ENCODE measurements at places on chromosomes 7 and 10.

DNA sequence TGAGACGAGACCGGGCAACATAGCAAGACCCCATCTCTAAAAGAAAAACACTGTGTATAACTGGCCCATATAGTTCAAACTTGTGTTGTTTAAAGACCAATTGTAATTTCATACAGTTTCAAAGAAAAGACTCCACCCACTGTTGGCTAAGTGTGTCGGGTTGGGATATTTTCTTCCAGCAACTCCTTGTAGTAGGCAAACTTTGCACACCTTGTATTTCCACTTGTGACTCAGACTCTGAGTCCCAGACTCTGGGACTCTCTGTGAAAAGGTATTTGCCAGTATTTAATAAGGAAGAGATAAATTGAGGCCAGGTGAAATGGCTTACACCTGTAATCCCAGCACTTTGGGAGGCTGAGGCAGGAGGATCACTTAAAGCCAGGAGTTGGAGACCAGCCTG lies 29.3 kb upstream of the RHBDD2 start:
- peak; percentile 13 for DNase-seq

DNA sequence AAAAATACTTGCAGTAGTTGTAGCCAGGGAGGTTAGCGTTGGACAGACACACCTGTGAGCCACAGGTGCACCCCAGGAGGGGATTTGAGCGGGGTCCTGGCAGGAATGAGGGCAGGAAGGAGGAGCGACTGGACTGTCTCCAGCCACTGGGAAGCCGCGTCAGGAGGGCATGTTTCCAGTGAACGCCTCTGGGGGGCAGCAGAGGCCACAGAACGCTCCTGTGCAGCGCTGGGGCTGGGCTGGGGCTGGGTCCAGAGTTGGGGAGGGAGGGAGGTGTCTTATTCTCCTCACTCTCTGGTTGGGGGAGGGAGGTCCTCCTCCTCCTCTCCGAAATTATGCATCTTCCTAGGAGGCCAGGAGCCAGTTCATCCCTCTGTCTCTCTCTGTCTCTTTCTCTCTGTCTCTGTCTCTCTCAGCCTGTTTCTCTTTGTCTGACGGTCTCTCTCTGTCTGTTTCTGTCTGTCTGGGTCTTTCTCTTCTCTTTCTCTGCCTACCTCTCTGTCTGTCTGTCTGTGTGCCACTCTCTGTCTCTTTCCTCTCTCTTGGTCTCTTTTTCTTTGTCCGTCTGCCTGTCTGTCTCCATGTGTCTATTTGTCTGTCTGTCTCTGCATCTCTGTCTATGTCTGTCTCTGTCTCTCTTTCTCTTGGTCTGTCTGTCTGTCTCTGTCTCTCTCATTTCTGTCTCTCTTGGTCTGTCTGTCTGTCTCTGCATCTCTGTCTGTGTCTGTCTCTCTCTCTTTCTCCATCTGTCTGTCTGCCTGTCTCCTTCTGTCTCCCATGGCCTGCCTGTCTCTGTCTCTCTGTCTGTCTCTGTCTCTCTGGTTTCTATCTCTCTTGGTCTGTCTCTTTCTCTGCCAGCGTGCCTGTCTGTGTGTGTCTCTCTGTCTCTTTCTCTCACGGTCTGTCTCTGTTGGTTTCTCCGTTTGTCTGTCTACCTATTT lies 9.9 kb upstream of the PSMG3 start:
- DNase-seq: peak; percentile 64

GRCh38 chr7:77362905-77363304 lies 53.2 kb downstream of the GSAP start:
- DNase-seq: no peak

- peak; percentile 70 for DNase-seq
Measured at GRCh38 chr10:69232252-69232651, 12.1 kb downstream of the HKDC1 start.

GRCh38 chr7:73864981-73865711 lies 4.2 kb downstream of the TMEM270 start:
- DNase-seq: no peak

GRCh38 chr10:34364253-34365037 lies 450.7 kb downstream of the PARD3 start:
- DNase-seq: peak; percentile 45

- peak; percentile 83 for DNase-seq
Measured at GRCh38 chr10:103265717-103266329, 11.1 kb upstream of the INA start.

- no peak for DNase-seq
Measured at GRCh38 chr10:68202960-68203353, 29.0 kb downstream of the ATOH7 start.

DNA sequence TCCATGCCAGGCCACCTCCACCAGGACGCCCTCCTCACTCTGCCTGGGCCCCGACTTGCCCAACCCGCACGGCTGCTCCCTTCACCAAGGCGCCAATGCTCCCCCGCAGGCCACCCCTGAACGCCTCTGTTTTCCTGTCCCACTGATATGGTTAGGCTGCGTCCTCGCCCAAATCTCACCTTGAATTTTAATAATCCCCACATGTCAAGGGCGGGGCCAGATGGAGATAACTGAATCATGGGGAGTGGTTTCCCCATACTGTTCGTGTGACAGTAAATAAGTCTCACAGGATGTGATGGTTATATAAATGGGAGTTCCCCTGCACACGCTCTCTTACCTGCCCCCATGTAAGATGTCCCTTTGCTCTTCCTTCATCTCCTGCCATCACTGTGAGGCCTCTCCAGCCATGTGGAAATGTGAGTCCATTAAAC lies 29.8 kb downstream of the RSU1 start:
- no peak for DNase-seq

DNA sequence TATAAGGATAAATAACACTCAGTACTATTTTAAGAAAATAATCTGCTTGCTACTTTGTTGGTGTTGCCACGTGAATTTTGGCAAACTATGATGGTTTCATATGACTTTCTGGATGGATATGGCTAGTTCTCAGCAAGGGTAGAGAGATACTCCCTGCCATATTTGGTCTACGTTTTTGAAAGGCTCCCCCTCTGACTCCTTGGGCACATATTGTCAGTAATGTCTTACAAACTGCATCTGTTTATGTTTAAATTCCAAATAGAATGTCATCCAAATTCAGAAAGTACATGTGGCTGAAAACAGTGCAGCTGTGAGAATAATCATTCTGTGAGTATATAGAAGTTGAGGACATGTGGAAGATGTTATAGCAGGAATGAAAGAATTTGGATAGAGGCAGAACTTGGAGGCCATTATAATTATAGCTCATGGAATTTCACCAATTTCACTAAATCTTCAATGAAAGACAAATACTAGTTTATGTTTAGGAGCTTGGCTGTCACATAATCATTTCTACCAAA lies 107.8 kb downstream of the SRI start:
- DNase-seq: no peak

DNA sequence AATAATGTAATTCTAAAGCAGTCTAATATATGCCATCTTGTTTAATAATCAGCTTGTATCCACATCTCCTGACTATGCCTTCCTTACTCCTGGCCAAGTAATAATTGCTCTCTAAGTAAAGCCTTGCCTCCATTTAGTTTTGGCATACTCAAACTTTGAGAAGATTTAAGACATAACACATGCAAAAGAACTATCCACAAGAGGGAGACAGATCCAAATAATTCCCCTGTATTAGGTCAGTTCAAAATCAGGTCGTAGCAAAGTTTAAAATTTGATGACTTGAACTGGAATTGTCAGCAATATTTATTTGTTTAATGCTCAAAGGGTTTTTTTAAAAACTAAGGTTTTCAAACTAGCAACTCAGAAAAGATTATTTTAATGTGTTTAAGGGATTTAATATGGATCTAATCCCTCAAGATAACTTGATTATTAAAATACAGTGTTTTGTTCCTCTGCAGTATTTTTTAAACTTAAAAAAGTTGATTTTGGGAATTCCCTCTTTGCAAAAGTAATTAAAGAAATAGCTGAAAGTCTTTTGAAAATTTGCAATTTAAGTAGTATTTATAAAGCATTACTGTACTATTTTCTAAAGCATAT lies 95.3 kb downstream of the HDAC9 start:
- DNase-seq: no peak

- no peak for DNase-seq
Measured at GRCh38 chr7:36575832-36576231, 148.5 kb downstream of the AOAH start.

- DNase-seq: peak; percentile 30
Measured at GRCh38 chr10:48480397-48481374, 124.2 kb downstream of the ARHGAP22 start.

DNA sequence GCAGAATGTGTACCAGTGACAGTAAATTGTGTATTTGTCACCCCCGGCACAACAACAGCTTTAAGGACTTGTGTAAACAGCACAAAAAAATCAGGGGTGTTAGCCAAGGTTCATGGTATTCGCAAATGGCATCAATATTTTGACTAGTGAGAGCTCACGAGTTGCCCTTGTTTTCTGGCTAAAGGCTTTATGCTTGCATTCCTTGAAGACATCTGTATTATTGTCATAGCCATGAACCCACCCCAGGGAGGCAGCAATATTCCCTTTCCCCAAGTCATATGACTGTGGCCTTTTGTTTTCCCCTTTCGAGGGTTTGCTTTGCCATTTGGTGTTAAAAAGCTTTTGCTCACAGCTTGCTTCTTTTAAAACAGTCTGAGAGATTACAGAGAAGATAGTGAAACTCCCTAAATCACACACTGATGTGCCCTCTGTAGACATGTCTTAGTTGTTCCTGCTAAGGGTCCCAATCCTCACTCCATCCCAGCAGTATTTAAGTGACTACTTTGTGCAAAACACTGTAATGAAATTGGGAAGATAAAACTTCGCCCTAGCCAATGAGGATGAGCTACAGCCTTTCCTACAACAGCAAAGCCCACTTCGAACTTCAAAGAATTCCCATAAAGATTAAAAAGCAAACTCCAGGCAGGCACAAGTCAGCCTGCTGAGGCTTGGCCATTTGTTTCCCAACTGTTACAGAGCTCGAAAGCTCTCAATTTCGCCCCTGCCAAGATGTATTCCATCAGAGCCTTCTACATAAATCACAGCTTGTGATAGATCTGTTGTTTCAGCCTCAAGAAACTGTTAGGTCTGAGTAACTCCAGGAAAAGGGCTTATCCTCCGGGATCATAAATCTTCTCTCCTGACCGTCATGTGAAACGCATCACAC lies 172.3 kb downstream of the ADAM12 start:
- no peak for DNase-seq

- no peak for DNase-seq
Measured at GRCh38 chr10:12564173-12564572, 214.8 kb downstream of the CAMK1D start.

DNA sequence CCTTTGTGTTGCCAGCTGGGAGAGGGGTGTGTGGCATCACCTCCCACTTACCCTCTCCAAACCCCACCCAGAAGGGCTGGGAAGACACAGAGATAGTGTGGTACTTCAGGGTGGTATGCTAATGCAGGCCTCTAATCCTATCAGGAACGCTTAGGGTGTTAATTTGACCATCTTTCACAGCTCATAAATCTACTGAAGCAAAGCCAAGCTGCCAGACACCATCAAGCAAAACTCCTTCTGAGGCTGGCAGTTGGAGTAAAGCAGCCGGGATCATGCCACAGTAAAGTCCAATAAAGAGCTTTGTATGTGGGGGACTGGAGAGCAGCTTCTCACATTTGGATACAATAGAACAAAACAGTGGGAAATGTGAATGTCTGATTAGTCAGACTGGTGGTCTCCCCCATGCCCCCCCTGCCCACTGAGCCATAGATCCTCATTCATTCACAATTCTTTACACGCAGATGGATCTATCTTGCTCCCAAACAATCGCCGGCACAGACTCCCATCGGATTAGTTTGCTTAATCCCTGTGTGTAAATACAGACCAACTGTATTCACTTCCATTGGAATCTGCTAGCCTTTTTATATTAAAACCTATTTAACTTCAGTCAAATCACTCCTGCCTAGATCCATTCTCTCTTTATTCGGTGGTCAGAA lies 29.6 kb downstream of the FGFBP3 start:
- no peak for DNase-seq

GRCh38 chr10:71657604-71658466 lies 61.7 kb downstream of the C10orf105 start:
- DNase-seq: no peak

- no peak for DNase-seq
Measured at GRCh38 chr7:35817181-35817580, 16.3 kb downstream of the SEPTIN7 start.

DNA sequence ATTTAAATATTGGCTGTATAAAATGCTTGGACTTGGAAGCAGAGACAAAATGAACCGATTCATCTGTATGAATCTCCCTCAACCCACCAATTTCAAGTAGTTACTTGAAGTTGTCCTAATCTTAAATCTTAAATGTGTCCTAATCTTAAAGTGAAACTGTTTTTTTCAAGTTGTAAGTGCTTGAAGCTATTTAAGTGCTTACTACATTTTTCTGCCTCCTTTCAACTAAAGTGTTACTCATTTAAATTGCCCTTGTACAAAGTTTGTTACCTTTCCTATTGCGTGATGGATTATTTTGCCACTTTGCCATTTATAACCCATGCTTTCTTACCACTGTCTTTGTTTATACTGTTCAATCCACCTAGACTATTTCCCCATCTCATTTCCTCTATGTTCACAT lies 2.8 kb downstream of the BCAP29 start:
- DNase-seq: no peak

DNA sequence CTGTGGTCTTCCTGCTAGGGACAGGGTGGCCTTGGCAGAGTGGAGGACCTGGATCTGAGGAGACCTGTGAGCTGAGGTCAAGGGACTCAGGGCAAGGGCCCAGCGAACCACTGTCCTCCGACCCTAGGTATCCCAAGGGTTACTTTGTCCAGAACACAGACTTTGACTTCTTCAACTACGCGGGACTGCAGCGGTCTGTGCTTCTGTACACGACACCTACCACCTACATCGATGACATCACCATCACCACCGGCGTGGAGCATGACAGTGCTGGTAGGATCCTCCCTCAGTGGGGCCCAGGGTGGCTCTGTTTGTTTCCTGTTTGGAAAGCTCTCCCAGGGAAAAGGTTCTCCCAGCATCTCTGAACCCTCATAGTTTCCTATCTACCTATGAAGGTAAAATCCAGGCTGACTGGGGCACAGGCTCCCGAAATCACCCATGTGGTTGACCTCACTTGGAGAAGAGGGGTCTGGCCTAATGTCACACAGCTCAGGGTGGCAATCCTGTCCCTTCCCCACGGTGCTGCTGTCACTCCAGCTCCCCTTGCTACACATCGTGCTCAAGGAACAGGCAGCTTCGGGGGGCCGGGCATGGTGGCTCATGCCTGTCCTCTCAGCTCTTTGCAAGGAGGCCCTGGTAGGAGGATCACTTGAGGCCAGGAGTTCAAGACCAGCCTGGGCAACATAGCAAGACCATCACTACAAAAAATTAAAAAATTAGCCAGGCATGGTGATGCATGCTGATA lies 57.6 kb downstream of the ZNF727 start:
- no peak for DNase-seq

DNA sequence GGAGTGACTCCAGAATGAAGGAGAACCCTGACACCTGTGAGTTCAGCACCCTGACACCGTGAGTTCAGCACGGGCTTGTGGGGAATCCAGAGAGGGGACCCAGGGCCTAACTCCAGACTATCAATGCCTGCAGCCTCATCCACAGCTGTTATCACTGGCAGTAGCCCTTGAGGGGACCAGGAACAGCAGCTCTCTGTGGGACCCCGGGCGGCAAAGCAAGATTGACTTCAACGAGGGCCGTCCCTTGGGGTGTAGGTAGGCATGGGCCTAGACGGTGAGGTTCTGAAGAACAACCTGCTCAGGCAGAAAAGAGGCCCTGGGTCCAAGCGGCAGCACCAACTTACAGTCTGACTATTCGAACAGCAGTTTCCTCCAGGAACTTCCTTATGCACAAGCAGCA lies 8.9 kb downstream of the GRID1 start:
- DNase-seq: no peak
